ENCODE measurements at places on chromosomes 5 and 9.
A peak's percentile ranks its signal among the peaks of the same experiment; 100 is the strongest.

- DNase-seq = no peak
Measured at GRCh38 chr9:87584326-87584725, 86.7 kb downstream of the DAPK1 start.

DNA sequence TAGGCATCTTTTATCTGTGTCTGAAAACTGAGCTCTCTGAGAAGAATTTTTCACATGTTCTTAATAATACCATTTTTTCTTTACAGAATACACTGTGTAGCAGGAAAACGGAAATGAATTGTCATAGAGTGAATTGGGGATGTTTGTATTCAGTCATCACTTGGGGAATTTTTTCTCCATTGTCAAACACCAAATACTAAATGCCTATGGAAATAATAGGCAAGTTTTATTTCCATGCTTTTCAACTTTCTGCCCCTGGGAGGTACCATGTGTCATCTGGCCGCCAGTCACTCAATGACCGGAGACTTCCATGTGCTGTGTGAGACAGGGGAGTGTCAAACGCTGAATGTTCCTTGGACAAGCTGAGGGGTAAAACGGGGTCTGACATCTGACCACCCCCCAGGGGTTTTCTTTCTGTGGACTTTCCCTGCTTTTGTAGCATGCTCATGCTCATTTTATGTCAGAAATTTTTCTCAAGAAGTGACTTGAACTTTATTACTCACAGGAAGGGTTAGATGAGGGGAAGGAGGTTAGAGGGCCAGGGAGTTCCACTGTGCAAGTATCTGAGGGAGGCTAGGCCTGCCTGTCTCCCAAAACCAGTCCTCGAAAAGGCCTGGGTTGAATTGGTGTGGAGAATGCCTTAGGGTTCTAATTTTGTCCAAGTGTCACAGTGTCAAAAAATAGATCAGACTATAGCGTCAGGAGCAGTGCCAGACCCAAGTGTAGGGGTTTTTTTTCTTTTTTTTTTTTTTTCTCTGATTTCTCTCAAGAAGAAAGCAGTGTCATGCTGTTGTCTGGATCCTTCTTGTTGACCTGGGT, 438.6 kb downstream of the AGTPBP1 start:
- no peak for DNase-seq

GRCh38 chr5:137847687-137848086, 20.0 kb upstream of the MYOT start:
- DNase-seq = no peak

GRCh38 chr5:110169461-110169860, 479.7 kb downstream of the MAN2A1 start:
- no peak for DNase-seq

- DNase-seq = peak; percentile 48
Measured at GRCh38 chr5:158591301-158591863, 508.3 kb downstream of the EBF1 start.
